ENCODE measurements at places on chromosomes 13 and 19.

DNA sequence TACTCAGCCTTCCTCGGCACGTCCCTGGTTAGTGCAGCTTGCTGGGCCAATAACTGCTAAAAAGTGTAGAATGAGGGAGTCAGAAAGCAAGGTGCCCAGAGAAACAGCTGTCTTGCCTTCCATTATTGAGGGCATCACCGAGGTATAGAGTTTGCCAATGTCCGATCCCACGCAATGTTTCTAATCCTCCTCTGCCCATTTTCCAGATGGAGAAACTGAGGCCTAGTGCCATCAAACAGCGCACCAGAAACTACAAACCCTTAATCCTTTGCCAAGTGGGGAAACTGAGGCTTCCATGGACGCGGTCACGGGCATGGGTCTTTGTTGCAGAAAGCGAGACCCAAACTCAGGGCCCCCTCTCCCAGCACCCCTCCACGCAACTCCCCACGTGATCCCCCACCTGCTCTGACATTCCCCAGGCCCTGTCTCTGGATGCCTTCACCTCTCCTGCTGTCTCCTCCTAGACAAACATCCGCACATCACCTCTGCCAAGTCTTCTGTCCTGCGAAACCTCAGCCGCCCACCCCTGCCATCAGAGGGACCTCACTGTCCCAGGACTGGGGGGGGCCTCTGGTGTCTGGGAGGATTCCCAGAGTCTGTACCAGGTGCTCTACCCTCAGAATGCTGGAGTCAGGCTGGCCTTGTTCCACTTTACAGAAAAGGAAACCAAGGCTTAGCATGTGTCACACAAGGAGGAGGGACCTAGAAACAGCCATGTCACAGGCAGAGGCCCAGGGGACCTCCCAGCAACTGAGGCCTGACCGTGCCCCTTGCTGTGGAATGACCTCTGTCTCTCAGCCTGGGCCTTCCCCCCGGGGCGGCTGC is 930 bp upstream of the PDE4C start:
- DNase-seq, result no peak

- DNase-seq, result no peak
Measured at GRCh38 chr13:67343777-67344176, 113.6 kb upstream of the PCDH9 start.

DNA sequence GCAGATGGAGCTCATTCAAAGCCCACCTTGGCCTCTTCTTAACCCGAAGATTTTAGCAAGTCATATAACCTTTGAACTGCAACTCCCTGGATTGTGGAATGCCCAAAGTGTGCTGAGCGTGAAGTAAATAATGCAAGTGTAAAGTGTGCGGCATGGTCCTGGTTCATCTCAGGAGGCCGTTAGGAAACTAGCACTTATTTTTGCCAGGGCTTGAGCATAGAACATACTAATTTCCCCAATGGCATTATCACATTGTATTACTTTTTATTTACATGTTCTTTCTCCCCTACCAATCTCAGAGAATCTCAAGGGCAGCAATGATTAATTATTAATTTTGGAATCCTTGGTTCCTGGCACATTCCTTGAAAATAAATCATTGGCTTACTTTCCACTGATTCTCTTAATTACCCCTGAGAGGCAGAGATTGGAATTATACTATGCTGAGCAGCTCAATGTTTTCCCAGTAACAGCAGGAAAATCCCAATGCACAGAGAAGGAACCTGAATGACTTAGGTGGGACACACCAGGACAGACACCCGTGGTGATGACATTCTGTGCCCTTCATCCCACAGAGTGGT is 128.8 kb upstream of the GJB6 start:
- no peak for DNase-seq

- DNase-seq, result no peak
Measured at GRCh38 chr13:32940601-32941000, 75.6 kb upstream of the KL start.

DNA sequence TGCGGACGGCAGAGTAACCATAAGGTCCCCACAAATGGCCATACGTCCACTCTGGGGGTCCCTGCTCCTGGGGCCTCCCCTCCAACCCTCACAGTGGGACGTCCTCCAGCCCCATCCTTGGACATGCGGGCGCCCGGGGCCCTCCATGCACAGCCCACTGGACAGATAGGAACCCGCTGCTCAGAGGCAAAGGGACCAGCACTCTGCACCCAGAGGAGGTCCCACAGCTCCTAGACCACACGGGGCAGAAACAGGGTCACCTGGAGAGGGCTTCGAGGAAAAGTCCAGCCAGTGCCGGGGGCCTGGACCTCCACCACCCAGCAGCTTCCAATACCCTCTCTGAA is 11.1 kb downstream of the REXO1 start:
- no peak for DNase-seq

DNA sequence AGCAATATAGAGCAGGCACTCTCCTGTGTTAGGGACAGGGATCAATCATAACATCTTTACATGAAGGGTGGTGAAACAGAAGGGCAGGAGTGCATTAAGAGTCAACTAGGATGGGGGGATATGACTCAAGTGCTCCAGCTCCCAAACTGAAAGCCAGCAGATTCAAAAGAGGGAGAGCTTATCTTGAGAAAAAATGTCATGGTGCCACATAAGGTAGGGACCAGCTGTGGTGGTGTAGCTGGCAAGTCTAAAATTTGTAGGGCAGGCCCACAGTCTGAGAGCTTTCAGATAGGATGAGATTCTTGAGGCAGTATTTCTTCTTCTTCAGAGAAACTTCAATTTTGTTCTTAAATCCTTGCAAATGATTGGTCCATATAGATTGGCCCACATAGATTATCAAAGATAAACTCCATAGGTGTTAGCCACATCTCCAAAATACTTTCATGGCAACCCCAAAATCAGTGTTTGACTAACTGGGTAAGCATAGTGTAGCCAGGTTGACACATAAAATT is 19.1 kb downstream of the DNAJC15 start:
- DNase-seq, result no peak

DNA sequence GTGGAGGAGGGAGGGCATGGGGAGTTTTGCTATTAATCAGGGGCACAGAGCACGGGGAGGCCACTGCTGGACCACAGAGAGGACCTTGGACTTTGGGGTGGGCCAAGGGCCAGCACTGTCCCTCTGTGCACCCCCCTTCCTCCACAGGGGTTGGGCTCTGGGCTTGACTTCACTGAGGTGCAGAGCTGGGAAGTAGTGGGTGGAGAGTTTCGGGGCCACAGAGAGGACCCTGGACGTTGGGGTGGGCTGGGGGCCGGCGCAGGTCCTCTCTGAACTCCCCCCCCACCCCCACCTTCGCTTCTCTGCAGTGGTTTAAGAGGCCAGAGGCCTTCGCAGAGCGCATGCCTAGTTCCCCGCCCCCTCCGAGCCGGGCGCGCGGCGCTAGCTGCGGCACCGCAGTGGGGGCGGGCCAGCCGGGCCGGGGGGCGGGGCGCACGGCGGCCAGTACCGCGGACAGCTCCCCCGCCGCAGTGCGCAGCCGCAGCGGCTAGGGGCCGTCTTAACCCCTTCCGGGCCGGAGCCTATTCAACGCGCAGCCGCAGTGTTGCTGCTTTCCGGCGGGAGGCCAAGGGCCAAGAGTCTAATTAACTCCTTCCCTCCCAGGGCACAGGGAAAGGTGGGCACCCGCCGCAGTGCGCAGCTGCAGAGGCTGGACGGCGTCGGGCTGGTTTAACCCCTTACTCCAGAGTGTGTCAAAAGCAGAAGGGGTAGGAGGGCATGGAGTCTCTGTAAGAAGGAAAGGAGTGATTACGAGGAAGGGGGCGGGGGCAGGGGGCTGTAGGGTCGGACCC is 3.7 kb downstream of the KCNC3 start:
- DNase-seq, result peak; percentile 98

- no peak for DNase-seq
Measured at GRCh38 chr13:66915596-66916185, 314.4 kb downstream of the PCDH9 start.

DNA sequence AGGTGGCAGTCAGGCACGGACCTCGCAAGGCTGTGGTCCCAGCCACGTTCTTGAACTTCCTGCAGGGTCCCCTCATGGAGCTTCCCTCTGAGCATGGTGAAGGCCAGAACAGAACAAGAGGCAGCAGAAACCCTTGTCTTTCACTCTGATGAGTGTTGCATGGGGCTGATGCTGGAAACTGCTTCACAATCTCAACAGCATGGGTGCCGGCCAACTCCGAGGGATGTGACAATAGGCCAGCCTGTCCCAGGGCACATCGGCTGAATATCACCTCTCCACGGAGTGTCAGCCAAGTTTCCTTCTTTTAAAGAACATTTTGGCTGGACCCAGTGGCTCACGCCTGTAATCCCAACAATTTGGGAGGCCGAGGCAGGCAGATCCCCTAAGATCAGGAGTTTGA is 173.9 kb downstream of the FOXO1 start:
- DNase-seq, result no peak

- no peak for DNase-seq
Measured at GRCh38 chr19:35752746-35753350, 4.0 kb downstream of the HSPB6 start.

DNA sequence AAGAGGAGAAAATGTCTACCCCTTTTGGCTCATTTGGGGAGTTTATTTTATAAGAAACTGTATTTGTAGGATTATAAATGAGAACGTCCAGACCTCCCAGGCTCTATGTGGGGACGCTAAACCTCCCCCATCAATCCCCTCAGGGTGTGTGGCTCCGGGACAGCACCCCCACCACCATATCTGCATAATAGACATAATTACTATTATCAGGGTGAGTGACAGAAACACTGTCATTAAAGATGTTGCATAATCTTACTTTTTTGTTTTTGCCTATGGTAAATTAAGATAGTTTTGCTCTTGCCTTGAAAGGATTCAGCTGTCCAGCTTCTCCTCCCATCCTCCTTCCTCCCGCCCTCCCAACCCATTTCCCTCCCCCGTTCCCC is 93.3 kb downstream of the NUFIP1 start:
- DNase-seq, result no peak

GRCh38 chr19:38425810-38426466 is at the start of gene RASGRP4:
TSS of gene RASGRP4 (minus strand) at chr19:38426219. CDS start at chr19:38426091, 128 bp downstream.
- DNase-seq, result no peak

GRCh38 chr19:50932690-50933083 is 20.2 kb downstream of the KLK5 start:
- no peak for DNase-seq

DNA sequence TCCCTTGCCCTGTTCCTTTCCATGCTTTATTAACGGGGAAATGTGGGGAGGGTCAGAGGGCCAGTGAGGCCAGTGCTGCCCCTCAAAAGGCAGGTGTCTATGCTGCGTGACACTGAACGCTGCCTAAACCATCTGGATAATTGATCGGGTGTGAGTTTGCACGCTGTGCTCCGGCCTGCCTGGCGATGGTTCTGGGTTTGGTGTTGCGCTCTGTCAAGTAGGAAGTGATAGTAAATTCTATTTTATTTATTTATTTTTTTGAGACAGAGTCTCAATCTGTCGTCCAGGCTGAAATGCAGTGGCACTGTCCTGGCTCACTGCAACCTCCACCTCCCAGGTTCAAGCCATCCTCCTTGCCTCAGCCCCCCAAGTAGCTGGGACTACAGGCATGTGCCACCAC is 86.5 kb downstream of the ATP11A start:
- DNase-seq, result no peak

DNA sequence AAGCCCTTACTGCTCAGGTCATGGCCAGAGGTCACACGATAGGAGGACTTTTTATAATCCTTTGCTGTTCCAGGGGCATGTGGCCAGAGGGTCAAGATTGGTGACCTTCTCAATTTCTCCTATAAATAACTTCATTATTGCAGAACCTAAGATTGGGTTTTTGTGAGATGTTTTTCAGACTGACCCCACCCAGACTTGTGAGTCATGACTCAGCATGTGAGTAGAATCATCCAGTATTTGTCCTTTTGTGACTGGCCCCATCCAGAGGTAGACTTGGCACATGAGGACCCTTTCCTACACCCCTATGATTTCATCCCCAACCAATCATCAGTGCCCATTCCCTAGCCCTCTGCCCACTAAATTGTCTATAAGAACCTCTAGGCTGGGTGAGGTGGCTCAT is 84.5 kb upstream of the ABCC4 start:
- no peak for DNase-seq

GRCh38 chr13:98843482-98843877 is 91.0 kb upstream of the SLC15A1 start:
- DNase-seq, result no peak

DNA sequence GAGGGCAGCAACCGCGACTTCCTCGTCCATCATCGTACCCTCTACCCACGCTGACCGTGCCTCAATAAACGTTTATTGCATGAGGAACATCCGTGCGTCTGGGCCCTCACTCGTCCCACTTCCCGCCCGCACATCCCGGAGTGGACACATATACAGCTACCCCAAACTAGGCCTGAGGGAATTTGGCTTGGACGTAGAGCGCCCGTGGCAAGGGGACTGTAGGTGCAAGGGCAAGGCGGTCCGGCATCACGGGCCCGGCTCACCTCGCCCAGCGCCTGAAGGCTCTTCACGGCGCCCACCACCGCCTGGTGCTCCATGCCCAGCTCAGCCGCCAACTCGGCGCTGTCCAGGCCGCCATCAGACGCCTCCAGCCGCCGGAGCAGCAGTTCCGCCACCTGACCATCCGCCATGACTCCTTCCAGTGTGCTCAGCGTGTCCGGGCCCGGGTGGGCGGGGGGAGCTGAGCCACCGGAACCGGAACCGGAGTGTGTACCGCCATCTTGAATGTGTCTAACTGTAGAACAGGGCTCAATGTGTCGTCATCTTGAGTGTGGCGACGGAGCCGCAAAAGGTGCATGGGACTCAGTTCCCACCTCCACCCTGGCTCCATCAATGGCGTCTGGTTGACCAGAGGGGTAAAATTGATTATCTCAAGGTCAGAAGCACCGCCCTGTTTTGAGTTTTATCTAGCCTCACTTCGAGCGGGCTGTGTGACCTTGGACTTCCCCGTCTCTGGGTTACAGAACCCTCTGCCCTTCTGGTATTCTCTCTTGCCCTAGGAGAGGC is at the start of gene FARSA:
TSS of gene FARSA (minus strand) at position 425 of the 786 bp plus-strand sequence. CDS start at position 410, 15 bp downstream.
- peak; percentile 94 for DNase-seq

- no peak for DNase-seq
Measured at GRCh38 chr19:1240925-1241324, 626 bp upstream of the ATP5F1D start.

DNA sequence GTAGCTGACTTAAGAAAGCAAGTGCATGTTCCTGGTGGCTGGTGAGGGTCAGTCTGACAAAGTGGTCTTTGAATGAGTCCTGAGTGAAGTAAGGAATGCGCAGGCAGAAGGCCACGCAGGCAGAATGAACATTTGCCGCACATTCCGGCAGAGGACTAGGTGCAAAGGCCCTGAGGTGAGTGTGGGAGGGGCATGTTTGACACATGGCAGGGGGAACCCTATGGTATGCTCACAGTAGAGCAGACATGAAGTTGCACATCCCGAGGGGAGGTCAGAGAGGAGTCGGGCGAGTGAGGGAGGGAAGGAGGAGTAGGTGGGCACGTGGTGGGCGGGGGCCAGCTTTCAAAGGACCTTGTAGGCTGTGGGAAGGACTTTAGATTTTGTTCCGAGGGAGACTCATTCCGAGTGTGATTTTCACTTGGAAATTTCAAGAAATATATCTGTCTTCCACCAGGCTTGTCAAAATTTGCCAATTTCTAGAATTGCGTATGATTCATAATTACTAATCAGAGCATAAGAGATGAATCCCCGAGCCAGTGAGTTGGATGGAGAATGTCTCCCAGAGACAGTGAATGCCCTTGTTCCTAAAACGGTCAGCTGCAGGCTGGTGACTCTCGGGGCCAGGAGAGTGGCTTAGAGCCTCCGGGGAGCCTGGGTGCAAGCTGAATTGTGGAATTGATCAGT is 40.3 kb downstream of the ERICH6B start:
- no peak for DNase-seq
